ENCODE measurements at places on chromosomes 3 and 15.
A peak's percentile ranks its signal among the peaks of the same experiment; 100 is the strongest.

- DNase-seq, result no peak
These were observed 239.3 kb downstream of the IL5RA start for GRCh38 chr3:2870724-2871333.

GRCh38 chr15:87687523-87687870 lies 569.0 kb downstream of the NTRK3 start:
- no peak for DNase-seq

- DNase-seq, result no peak
These were observed 556 bp downstream of the ANKRD63 start for GRCh38 chr15:40282147-40282868.

- DNase-seq, result no peak
These were observed 25.0 kb downstream of the ACP3 start for GRCh38 chr3:132342183-132342582.

GRCh38 chr3:195085356-195086130 lies 185.4 kb downstream of the XXYLT1 start:
- DNase-seq, result no peak

- DNase-seq, result no peak
These were observed 48.3 kb downstream of the BTD start for GRCh38 chr3:15649858-15650257.

DNA sequence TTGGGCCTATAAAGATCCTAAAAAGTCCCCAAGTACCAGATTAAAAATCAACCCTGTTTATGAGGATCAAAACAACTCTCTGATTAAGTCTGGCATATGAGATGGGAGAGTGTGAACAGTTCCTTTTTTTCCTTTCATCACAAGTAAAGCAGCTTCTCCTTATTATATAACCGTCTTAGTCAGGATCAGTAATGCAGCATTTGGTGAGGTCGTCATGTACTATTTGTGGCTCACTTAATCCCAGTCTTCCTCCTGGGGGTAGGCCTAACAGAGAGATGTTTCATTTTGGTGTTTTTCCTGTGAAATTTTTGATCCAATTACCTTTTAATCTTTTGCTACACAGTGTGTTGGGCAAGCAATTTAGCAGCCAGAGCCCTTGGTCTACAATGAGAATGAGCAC lies 333.1 kb upstream of the KCNMB2 start:
- DNase-seq, result no peak

GRCh38 chr15:49675041-49675440 lies 54.2 kb downstream of the DTWD1 start:
- DNase-seq, result no peak

DNA sequence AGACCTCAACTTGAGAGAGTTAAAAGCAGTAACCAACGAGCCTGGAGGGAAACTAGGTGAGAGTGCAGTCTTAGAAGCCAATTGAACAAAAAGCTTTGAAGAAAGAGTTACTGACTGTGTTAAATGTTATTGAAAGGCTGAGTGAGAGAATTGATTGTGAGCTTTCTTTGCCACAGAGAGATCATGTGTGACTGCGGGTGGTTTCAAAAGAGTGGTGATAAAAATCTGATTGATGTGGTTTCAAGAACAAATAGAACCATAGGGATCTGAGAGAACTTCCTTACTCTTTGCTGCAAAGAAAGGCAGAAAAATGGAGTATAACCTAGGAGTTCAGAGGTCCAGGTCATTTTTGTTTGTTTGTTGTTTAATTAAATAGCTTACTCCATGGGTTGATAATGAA lies 759.9 kb upstream of the ALCAM start:
- DNase-seq, result no peak

GRCh38 chr3:49807431-49808114 lies 4.5 kb downstream of the INKA1 start:
- DNase-seq, result no peak

GRCh38 chr3:183538486-183538885 lies 17.0 kb downstream of the KLHL6 start:
- no peak for DNase-seq

GRCh38 chr3:172478116-172478515 lies 29.9 kb upstream of the GHSR start:
- no peak for DNase-seq

- no peak for DNase-seq
These were observed 53.6 kb downstream of the CLSTN2 start for GRCh38 chr3:139988472-139989156.

DNA sequence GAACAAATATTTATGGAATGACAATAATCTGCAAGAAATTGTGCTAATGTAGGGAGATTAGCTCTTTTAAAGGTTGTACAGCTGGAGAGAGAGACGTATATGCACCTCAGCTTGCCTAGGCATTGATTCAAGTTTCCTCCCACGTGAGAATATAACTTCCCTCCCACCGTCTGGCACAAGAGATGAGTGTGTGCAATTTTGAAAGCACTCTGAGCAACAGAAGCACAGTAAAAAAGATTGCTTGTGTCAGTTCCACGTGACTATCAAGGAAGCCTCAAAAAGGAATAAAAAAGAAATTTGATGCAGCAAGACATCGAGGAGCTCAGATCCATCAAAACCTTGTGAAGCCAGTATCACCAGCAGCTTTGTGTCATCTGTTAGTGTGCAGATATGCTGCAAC lies 435.3 kb downstream of the TUSC7 start:
- no peak for DNase-seq

- no peak for DNase-seq
These were observed 5.4 kb downstream of the VILL start for GRCh38 chr3:37995652-37996641.

DNA sequence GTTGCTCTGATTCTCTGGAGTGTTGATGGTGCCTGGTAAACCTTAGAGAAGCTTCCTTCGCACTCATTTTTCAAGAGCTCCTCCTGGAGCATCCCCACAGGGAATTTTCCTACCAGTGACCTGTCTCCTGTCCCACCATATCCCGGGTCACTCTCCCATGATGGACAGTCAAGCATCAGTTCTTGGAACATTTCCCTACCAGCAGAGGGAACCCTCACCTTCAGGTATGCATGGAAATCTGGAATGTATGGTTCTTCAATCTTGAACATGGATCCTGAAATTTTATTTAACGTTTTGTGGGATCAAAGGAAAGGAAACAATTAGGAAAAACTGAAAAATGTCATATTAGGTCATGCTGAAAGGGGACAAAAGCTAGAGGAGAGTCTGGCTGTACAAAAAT lies 153.8 kb downstream of the SPATA16 start:
- no peak for DNase-seq

GRCh38 chr3:11592445-11593298 lies 51.0 kb downstream of the VGLL4 start:
- DNase-seq, result no peak

- DNase-seq, result no peak
These were observed 82.8 kb downstream of the MEGF11 start for GRCh38 chr15:66170716-66171115.

- no peak for DNase-seq
These were observed 655 bp downstream of the CYFIP1 start for GRCh38 chr15:22979238-22980188.

GRCh38 chr3:13262493-13263211 lies 157.5 kb downstream of the NUP210 start:
- no peak for DNase-seq

DNA sequence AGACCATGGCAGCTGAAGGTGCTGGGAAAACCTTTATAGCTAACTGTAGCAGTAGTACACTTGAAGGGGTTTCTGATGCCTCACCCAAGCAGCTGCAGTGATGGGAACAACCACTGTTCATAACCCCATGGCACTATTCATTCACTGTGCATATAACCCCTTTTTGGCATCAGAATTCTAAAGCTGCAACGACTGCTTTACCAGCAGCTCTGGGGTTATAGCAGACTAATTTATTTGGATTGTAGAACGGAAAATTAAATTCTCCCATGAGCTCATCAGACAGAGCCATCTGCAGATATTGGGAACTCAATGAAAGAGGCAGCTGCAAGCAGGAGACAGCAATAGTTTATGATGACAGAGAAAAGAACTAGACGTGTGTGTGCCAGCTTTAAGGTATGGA lies 28.6 kb downstream of the TFDP2 start:
- DNase-seq, result no peak

DNA sequence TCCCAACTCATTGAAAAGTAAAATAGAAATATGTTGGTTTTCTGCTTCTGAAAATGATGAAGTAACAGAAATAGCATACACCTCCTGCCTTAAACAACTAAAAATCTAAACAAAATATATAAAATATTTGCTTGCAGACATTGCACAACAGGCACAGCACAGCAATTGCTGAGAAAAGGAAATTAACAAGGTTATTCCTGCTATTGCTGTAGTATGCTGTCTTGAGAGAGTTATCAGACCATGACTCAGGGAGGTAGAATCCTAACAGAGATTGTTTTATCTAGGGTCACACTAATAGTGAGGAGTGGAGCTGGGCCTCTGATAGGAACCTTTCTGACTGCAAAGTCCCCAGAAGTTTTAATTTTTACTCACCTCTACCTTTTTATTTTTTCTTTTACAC lies 72.6 kb downstream of the ZBTB20 start:
- no peak for DNase-seq

DNA sequence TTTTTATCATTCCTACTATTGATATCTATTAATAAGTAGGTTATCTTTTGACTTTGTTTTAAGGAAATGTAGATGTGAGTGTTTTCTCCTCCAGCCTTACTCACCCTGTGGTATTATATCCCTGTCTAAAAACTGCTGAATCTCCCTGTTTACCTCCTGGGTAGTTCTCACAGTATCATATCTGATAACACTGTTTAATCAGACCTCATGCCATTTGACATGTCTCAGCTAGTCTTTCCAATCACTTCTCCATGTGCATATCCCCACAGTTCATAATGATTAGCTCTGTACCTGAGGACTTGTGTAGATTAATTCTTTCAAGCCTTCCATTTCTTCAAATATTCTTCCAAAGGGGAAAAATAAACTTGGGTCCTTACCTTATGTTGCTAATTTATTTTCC lies 30.7 kb downstream of the DUOX2 start:
- no peak for DNase-seq

GRCh38 chr3:141764986-141765385 lies 1.8 kb downstream of the GRK7 start:
- DNase-seq, result no peak

DNA sequence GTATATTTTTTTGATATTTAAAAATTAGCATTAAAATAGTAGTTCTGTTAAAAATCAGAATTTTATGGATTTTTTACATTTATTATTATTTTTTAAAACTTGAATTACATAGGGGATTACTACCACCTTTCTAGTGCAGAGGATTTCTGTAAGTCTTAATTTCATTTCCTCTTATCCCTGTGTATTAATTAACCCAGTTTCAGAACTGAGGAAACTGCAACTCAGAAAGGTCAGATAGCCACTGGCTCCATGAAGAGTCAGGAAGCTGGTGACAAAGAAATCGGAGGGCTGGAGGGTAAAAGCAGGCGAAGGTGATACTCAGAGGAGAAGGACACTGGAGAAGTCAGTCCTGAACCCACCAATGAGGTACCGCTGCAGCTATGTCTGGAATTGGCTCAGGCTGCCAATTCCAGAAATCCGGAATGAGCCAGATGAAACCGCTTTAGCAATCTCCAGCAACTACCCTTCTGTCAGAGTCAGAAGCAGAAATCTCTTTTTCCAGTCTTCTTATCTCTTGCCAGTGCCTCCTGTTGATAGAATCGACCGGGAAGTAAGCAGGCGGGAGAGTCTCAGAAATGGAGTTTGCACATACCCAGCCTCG lies 308.5 kb downstream of the SV2B start:
- DNase-seq, result no peak

GRCh38 chr15:70627734-70628548 lies 135.4 kb downstream of the UACA start:
- peak; percentile 42 for DNase-seq

- DNase-seq, result peak; percentile 41
These were observed 570 bp upstream of the NEDD4 start for GRCh38 chr15:55993804-55994560.

DNA sequence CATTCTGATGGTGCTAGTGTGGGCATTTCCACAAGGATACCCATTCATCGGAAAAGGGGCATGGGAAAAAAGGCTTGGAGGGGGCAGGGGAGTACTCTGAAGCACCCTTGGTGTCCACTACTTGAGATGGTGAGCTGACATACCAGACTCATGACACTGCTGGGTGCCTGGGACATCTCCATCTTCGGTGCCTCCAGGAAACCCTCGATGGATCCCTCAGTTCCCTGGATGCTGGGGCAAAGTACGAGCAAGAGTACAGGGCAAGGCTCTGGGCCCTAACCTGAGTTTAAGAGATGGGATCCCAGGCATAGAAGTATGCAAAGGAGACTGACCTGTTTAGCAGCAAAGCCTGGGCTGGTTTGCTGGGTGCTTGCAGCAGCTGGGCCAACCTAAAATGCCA lies 5.2 kb upstream of the IP6K1 start:
- no peak for DNase-seq

- no peak for DNase-seq
These were observed 62.7 kb upstream of the ICE2 start for GRCh38 chr15:60541481-60542299.

- no peak for DNase-seq
These were observed 63.0 kb downstream of the TMEM44 start for GRCh38 chr3:194570235-194570634.

GRCh38 chr3:144380849-144381248 lies 409.2 kb downstream of the DIPK2A start:
- no peak for DNase-seq

- DNase-seq, result no peak
These were observed 40.4 kb downstream of the LPP start for GRCh38 chr3:188194332-188194731.

DNA sequence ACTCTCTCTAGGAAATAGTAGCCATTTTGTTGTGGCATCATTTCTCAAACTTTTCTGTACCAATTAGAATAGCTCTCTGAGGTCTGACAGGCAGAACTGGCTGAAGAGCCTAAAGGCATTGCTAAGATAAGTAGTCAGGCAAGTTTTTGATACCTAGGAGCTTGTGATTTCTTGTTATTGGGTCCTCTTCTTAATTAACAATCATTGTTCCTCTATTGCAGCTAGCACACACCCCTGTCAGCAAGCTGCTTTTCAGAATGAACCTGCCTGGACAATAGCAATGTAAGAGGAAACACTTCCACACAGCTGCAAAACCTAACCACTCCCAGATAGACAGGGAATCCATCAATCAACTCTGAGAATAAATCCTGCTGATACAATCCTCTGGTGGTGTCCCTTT lies 403.9 kb upstream of the TBL1XR1 start:
- DNase-seq, result no peak

- no peak for DNase-seq
These were observed 33.6 kb downstream of the SSUH2 start for GRCh38 chr3:8610951-8611350.
